NCI-H526 treated with DMSO at 0.1 percent for 48 hours (cell line): ENCODE measurements at places on chromosomes 6 and 20.

- DNase-seq = peak; percentile 5
Measured at GRCh38 chr6:155248008-155249001, 15.5 kb upstream of the CLDN20 start.

DNA sequence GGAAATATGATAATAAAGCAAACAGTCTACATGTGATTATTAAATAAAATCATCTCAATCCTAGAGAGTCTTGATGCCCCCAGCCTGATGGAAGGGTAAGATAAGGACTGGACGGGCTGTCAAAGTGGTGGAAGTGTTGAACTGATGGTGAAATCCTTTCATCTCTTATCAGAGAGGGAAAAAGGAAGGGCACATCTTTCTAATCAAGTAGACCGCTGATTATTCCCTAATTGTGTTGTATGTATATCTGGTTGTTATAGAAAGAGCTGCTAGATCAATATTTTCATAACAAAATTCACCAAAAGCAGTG is 184.5 kb downstream of the PDE7B start:
- no peak for DNase-seq

- DNase-seq = peak; percentile 48
Measured at GRCh38 chr6:83215131-83216047, 22.2 kb downstream of the RWDD2A start.

DNA sequence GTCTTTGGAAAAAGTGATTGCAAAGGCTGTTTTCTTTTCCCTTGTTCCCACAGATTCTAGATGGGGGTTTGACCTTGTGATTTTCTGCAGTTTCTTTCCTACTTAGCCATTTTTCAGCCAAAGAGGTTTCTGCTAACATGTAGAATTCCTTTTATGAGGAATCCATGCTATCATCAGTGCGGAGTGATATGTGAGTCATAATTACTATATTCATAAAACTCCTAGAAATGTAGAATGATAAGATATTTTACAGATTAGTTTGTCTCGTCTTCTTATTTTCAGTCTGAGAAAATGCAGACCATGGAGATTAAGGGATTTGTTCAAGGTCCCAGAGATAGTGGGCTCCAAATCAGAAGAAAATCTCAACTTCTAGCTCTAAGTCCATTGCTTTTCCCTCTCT is 98.6 kb downstream of the KCNQ5 start:
- DNase-seq = no peak

- no peak for DNase-seq
Measured at GRCh38 chr6:157741321-157741947, 81.6 kb upstream of the SNX9 start.

DNA sequence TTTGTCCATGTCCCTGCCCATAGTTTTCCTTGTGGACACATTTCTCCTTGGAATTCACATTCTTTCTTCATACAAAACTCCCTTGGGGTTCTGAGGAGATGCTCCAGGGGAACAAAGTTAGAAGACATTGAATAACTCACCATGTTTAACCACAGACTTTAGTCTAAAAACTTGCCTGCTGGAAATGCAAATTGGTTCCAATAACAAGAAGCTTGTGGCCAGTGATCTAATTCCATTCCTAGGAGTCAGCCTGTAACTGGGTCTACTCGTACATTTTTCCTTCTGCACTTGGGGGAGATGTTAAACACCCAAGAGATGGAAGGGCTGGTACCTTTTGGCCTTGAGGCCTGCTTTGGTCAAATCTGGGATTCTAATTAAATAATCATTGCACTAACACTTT is 60.2 kb downstream of the SCML4 start:
- DNase-seq = no peak

DNA sequence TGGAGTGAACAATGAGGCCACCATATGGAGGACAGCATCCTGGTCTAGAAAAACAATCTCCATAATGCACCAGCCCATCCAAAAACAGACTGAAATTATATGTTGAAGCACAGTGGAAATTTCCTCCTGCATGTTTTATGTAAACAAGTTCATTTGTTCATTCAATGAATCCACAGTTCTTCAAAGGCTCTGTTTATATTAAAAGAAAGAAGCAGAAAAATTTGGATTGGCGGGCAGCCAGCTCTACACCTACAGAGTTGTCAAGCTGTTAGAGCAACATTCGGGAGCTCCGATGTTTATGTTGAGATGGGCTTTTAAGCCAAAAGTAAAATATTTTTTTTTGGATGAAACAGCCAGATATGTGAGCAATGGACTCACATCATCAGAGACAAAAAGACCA is 395.3 kb upstream of the SULF2 start:
- no peak for DNase-seq

- DNase-seq = peak; percentile 82
Measured at GRCh38 chr6:23692184-23692583, 433.8 kb upstream of the NRSN1 start.

- no peak for DNase-seq
Measured at GRCh38 chr20:8435285-8436035, 303.4 kb downstream of the PLCB1 start.

DNA sequence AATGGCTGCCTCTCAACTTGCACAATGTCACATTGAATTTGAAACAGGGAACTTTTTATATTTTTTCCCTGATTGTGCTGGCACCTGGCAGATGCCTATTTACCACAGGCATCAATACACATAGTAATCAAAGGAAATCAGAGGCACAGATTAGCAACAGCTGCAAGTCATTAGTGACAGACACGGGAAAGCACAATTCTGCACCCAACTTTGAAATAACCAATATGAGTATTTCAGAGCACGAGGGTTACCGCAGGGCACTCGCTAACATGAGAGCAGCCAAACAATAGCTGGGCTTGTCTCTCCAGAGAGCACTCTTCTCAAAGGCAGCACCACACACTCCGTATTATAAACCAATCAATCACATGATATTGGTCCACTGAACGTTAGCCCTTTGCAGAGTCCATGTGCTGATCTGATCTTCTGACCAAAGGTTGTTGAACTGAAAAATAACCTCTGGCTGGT is 149.5 kb downstream of the RNF144B start:
- no peak for DNase-seq

- DNase-seq = no peak
Measured at GRCh38 chr6:27156874-27157458, 90.5 kb upstream of the PRSS16 start.

DNA sequence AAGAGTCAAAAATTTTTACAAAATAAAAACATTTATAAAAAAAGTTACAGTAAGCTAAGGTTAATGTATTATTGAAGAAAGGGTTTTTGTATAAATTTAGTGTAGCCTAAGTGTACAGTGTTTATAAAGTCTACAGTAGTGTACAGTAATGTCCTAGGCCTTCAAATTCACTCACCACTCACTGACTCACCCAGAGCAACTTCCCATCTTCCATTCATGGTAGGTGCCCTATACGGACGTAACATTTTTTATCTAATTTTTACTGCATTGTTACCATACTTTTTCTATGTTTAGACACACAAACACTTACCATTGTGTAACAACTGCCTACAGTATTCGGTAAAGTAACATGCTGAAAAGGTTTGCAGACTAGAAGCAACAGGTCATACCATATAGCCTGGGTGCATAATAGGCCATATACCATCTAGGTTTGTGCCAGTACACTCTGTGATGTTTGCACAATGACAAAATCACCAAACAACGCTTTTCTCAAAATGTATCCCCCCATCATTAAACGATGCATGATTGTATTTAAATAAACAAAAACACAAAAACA is 6.0 kb downstream of the MTFR2 start:
- DNase-seq = no peak

DNA sequence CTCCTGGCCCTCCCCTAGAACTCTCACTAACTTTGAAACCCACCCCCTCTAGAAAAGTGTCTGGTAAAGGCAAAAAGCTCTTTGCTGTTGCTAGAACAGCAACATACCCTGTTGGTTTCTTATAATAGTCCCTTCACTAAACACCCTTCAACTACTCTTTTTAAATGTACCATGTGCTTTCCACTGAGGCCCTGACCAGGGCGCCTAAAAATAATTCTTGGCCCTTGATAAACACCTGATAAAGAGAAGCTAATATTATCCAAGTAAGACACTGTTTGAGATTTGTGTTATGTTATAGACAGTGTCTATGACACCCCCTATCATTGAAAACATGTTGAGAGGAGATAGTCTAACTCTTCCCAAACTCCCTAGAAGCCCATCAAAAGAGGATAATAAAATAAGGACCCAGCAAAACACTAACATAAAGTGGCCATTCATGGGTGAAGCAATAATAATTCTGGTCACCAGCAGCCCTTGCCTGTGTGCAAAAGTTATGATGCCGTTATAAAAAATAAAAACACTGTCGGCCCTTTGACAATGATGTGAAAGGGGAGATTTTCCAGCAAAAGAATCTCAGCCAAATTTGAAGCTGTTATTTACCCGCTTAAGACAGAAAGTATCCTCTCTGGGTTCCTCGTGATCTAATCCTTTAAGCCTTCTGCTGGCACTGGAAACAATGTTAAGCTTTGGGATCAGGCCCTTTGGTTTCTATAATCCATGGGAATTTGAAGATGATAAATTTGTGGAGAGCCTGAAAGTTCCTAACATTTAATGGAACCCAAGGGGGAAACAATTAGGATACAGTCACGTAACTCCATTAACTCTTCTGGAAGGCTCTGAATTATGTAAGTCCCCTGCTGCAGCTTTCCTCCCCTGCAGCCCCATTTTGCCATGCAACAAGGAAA is 122.6 kb upstream of the PLCB4 start:
- no peak for DNase-seq

DNA sequence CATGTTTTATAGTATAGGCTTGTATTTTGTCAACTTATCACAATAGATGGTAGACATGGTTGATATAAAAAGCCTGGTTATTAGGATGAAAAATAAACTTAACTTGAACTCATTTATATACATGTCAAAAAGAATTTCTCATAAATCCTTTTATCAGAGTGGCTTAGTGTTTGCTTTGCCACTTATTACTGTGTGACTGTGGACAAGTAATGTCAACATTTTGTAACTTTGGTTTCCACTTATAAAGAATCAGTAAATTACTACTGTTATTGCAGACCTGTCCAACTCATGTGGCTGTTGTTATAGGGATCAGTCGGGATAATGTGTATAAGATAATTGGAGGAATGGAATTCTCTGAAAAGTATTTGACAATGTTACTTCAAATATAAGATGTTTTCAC is 894.8 kb upstream of the FLRT3 start:
- DNase-seq = no peak

DNA sequence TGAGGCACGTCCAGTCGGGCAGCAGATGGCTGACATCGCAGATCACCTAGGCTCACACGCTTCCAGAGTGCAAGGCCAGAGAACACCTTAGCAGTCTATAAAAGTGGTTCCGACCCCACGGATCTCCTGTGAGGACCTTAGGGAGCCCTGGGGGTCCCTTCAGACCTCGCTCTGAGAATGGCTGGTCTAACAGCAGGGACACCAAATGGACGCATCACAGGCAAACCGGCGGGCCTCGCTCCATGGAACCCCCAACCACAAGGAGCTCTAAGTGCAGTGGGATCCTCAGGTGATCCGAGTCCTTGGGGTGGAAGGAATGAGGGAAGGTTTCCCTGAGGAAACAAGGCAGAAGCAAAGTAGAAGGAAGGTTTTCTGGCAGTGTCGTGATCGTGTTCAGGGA is 135.4 kb downstream of the SMOC2 start:
- no peak for DNase-seq
